ENCODE measurements at places on chromosomes 2 and 18. TPM values are rescaled to one million over a fixed set of nuclear protein-coding genes. Genes with fewer than 3 reads are reported as not detected.

AKAIN1 gene
- total RNA-seq: not detected

L3MBTL4 gene
- total RNA-seq: under 0.01 TPM

RTP5 gene
- not detected for total RNA-seq

ABCG8 gene
- not detected for total RNA-seq

EHD3 gene
- total RNA-seq: 22.7 TPM

Data from bronchus fibroblast of lung (primary cell).